ENCODE measurements at places on chromosomes 5 and 9. TPM values are rescaled to one million over a fixed set of nuclear protein-coding genes. Genes with fewer than 3 reads are reported as not detected.

GRCh38 chr9:116355153-116355921 lies 201.7 kb downstream of the PAPPA start:
- no peak for DNase-seq

DNA sequence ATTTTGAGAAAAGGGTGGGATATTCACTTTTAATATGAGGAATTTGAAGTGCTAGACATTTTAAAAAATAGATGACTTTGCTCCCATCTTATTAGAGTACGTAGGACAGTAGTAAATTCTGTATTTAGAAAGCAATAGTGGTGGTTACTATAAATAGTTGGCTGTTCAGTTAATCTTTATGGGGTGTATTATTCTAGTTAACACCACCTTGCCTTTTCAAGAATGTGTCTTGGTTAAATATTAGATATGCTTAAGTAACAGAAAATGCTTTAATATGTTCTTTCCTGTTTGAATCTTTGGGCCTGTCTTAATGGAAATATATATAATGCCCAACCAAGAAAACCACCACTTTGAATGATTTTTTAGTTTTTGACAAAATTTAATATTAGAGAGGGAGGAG lies 608.7 kb upstream of the FAM174A start:
- DNase-seq = no peak

DNA sequence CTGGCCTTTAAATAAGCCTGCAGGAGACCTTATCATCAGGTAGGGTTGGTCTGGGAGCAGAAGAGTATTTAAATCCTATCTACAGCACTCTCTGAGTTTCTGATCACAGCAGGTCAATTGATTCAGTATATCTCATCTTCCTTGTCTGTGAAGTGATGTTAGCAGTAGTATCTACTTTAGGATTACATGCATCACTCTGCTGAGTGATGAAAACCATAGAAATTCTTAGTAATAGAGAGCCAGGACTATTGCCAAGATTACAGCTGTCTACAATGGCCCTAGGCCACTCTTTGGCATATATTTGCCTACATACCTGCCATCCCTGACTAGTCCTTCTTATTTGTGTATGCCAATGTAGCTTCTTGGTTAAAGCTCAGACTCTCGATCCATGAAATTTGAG lies 183.8 kb downstream of the ASTN2 start:
- no peak for DNase-seq

GRCh38 chr5:79936002-79936645 lies 54.9 kb downstream of the MTX3 start:
- no peak for DNase-seq

- peak; percentile 25 for DNase-seq
Observed at GRCh38 chr5:11076945-11077613, 316.0 kb upstream of the DAP start.

DNA sequence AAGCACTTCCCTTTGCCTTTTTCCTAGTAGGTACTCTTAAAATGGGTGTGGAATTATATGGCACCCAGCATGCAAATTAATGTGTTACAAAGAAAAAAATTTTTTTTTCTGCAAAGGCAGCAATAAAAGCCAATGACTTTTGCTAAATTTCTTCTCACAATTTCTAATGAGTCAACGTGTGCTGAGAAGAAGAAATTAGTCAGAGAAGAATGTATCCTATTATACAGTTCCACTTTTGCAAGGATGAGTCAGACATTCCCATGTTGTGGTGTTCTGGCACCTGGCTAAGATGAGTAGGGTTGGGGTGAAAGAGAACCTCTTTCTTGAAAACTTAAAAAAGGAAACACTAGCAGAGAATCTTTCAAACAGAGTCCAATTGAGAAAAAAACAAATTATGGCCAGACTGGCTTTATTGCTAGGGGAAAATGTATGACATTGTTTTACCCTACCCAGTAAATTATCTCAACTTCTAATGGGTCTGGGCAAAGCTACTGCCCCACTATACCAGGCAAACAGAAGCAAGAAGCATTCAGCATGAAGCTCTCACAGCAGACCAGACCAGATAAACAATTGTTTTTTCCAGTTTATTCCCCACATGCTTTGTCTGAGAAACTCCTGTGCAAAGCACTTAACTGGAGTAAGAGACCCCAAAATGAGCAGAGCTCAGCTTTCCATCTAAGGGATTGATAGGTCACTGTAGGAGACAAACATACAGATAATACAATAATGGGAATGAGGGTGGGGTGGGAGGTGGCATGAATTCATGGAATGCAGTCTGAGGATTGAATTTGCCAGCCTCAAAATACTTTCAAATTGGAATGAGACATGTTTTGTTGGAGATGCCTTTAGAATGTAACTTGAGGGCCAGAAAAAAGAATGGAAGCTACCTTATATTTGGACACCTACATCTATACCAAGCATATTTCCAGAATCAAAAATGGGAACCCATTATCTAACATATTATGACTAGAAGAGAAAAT lies 220.8 kb upstream of the RFX3 start:
- DNase-seq = peak; percentile 86

GRCh38 chr5:80754900-80755299 lies 100.1 kb upstream of the DHFR start:
- DNase-seq = no peak

- DNase-seq = no peak
Observed at GRCh38 chr5:142065273-142065672, 43.3 kb upstream of the NDFIP1 start.

GRCh38 chr5:20660588-20660987 lies 672.6 kb upstream of the CDH18 start:
- DNase-seq = no peak

Gene TMEM232
- 10.9 TPM for total RNA-seq

Gene OR1J2
- total RNA-seq = not detected

GRCh38 chr9:129757045-129757444 lies 4.2 kb upstream of the PTGES start:
- no peak for DNase-seq

DNA sequence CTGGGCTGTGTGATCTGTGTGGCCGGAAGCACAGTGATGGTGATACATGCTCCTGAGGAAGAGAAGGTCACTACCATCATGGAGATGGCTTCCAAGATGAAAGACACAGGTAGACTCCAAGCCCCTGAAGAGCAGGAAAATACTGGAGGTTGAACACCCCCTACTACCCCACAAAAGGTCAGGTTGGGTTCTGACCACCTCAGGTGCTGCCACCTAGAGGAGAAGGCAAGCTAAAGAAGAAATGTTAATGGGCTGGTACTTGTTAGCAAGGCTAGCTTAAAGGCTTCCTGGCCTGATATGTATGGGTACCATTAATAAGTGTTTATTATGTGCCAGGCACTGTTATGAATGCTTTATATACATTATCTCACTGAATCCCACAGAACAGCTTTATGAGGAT lies 11.7 kb downstream of the NIPAL4 start:
- no peak for DNase-seq

DNA sequence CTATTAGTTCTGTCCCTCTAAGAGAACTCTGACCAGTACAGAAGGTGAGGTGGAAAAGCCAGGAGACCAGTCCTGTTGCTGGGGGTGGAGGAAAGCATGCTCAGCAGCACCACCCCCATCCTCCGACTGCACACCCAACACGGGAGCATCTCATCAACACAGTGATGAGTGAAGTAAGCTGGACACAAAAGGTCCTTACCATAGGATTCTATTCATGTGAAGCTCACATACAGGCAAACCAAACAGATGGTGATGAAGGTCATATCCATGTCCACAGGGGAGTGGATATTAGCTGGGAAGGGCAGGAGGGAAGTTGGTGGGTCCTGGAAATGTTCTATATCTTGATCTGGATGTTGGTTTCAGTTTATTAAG lies 14.8 kb upstream of the MARCHF6 start:
- no peak for DNase-seq

DNA sequence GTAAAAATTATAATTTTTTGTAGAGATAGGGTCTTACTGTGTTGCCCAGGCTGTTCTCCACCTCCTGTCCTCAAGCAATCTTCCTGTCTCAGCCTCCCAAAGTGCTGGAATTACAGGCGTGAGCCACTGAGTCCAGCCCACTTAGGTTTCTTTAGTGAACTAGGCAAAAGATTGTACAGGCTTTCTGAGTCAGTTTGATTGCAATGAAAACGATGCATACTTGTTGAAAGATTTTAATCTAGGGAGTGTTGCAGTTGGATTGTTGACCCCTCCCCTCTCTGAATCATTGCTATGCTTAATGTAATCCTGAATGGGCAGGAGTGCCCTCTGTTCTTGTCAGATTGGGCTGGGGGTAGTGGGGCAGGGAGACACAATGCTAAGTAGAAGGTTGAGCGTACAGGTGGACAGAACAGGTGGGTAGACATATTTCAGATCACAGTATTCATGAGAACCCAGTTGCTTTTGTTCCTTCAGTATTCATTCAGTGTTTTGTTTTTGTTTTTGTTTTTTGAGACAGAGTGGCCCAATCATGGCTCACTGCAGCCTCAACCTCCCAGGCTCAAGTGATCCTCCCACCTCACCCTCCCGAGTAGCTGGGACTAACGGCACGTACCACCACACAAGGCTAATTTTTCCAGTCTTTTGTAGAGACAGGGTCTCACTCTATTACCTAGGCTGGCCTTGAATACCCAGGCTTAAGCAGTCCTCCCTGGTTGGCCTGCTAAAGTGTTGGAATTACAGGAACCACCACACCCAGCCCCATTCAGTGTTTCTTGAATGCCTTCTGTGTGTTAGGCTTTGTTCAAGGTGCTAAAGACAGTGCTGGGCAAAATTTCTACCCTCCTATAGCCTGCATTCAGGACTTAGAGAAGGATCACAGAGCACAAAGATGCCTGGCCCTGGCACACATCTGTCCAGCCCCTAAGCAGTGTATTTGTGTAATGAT lies 70.1 kb downstream of the KIAA1958 start:
- DNase-seq = peak; percentile 38

GRCh38 chr9:75850459-75851200 lies 39.8 kb upstream of the PCSK5 start:
- DNase-seq = no peak

Gene B4GALT1
- 86.1 TPM for total RNA-seq

DNA sequence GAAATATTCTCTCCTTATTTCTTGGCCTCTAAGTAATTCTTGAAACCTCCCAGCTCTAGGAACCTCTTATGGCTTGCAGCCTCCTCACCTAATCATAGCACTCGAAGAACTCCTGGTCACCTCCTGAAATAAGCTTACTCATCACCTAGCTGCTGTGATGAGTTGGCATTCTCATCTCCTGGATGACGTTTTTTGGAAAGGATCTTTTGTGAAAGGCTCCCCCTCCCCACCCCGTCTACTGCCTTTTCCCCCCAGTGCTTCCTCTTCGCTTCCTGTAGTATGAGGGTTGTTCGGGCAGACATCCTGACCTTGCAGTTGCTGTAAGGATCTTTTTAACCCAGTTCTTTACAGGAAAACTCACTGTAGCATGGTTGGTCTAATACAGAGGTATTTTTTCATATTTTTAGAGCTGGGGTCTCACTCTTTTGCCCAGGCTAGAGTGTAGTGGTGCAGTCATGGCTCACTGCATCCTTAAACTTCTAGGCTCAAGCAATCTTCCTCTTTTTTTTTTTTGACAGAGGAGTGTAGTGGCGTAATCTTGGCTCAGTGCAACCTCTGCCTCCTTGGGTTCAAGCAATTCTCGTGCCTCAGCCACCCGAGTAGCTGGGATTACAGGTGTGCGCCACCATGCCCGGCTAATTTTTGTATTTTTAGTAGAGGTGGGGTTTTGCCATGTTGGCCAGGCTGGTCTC lies 41.8 kb downstream of the ARHGAP26 start:
- DNase-seq = no peak

- DNase-seq = no peak
Observed at GRCh38 chr5:157597277-157597676, 21.7 kb upstream of the ADAM19 start.

GRCh38 chr5:56696900-56697299 lies 118.4 kb upstream of the MAP3K1 start:
- DNase-seq = no peak

GRCh38 chr5:149869411-149869821 lies 75.2 kb downstream of the PDE6A start:
- DNase-seq = no peak

Gene CDHR2
- total RNA-seq = 0.21 TPM

Gene INIP
- 24.5 TPM for total RNA-seq

Gene C1QTNF3
- 1.1 TPM for total RNA-seq

Gene SQSTM1
- total RNA-seq = 905 TPM

DNA sequence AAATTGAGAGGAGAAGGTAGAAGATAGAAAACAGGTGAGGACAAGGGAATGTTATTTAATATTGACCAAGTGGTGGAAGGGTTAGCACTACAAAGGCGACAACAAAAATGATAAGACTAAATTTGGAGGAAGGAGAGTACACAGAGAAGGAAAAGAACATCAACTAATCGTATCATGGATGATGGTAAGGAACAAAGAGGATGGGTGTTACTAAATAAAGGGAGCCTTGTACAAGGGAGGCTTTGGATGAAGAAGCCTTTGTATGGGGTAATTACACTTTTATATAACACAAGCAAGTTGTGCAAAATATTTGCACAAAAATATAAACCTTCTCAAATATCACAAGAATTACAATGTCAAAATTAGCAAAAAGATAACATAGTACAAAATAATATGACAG lies 125.7 kb downstream of the ZNF608 start:
- DNase-seq = no peak

DNA sequence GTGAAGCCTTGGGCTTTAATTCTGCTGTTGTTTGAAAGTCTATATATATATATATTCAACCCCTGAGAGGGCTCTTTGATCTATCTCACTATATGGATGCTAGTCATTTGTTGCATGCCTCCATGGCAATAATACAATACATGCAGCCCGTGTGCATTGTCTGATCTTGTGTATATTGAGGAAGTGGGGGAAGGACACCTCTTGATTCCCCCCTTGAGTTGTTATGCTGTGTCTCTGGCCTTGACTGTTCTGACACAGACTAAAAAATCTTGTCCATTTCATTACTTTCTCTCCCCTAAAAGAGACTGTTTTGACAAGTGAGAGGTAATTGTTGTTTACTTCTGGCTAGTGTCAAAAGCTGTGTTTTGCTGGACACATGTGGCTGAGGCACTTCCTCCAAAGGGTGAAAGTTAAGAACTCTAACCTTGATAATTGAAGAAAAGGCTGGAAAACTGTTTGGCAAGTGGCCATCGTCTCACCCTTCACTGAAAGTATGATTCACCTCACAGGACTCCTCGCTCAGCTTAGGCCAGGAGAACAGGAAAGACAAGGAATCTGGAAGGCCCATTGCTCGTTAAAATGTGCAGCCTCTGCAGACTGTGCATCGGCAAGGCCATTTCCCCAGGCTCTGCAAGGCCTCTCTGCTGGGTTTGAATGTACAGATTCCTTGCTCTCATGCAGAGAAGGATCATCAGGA lies 304.0 kb downstream of the PRELID2 start:
- peak; percentile 77 for DNase-seq

- DNase-seq = no peak
Observed at GRCh38 chr9:94108584-94108983, 24.3 kb downstream of the PTPDC1 start.

GRCh38 chr5:142325725-142326479 lies 1.1 kb upstream of the SPRY4 start:
- DNase-seq = no peak

Gene IGFBPL1
- total RNA-seq = 2.5 TPM

Gene TXNDC15
- 34.5 TPM for total RNA-seq

Data from kidney epithelial cell (primary cell).